ENCODE measurements at places on chromosomes 11 and 22.

DNA sequence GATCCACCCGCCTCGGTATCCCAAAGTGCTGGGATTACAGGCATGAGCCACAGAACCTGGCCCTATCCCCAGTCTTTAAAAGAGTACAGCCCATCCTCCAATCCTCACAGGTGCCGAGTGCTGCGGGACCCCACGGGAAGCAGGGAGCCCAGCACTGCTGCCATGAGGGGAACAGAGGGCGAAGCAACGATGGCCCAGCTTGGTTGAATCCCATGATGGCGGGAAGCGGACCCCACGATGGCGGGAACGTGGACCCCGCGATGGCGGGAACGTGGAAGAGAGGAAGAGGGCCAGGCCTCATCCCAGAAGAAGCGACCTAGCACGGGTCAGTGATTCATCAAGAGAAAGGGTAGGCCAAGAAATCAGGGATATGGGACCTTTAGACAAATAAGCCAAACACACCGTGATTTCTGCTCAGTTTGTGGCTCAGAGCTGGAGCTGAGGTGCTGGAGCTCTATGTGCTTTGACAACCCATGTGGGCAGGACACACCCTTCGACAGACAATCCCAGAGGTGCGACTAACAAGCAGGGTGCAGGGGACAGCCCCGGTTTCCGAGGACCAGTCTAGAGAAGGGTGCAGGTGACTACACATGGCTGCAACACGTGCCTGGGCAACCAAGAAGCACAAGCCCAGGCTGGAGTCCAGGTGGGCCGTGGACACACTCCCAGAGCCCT lies 30.9 kb downstream of the BRD1 start:
- no peak for DNase-seq

DNA sequence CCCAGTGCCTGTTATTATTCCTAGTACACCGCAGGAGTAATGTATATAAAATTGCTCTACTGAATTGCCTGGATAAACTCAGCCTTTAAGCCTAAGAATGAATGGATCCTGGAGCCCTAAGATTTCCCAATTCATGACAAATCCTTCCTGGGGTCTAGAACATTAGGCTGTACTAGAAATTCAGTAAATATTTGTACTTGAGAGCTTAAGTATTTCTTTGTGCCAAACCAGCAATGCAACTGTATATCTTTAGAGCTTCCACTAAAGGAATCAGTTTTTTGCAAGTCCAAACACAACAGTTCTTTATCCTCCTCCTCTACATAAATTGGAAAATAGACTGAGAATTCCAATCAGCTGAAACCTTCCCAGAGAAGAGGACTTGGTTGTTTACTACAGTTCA lies 65.6 kb downstream of the FAM168A start:
- DNase-seq = no peak

GRCh38 chr11:71502871-71503435 lies 24.1 kb upstream of the KRTAP5-7 start:
- no peak for DNase-seq

- no peak for DNase-seq
These were observed 41.4 kb downstream of the ARL14EP start for GRCh38 chr11:30364139-30364836.

GRCh38 chr11:40328890-40329614 lies 1130.4 kb downstream of the LRRC4C start:
- DNase-seq = no peak

Data from NCI-H526 treated with DMSO at 0.1 percent for 48 hours (cell line).